Left renal cortex interstitium (tissue), 4 donors: ENCODE measurements at places on chromosomes 3 and 15. TPM values are rescaled to one million over a fixed set of nuclear protein-coding genes. Genes with fewer than 3 reads are reported as not detected.

DNA sequence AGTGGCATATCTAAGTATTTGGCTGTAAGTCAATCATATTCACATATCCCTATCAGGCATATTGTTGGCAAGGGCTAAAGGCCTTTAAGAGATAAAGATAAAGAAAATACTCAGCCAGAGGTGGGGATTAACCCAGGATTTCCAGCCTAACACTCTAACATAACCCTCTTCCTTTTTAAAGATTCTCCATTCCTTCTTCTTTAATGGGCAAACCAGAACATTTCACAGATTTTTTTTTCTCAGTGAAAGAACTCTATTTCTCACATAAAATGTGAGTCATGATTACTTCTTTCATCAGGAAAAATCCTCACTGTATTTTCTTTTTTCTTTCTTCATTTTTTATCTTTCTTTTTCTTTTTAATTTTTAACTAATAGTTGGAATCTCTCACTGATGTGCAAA is 200.4 kb downstream of the NR1D2 start:
- DNase-seq, result no peak

DNA sequence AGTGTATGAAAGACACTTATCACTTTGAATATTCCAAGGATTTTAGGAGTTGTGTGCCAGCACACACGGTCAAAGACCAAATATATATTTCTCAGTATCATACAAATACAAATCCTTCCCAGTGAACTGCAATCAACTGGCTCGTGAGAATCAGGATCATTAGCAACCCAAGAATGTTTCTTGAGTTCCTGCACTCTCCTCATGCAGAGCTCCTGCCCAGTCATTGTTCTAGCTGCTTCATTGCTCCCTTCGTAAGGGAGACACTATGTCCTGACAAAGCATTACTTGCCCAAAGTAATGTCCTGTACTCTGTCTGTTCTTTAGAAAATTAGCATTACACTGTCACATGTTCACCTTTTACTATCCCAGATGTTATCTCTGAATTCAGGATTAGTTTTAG is 92.0 kb upstream of the SLC4A7 start:
- no peak for DNase-seq

GRCh38 chr3:27641271-27641800 is 80.8 kb downstream of the EOMES start:
- DNase-seq, result no peak

The LXN gene
- 33.4 TPM for polyA plus RNA-seq

DNA sequence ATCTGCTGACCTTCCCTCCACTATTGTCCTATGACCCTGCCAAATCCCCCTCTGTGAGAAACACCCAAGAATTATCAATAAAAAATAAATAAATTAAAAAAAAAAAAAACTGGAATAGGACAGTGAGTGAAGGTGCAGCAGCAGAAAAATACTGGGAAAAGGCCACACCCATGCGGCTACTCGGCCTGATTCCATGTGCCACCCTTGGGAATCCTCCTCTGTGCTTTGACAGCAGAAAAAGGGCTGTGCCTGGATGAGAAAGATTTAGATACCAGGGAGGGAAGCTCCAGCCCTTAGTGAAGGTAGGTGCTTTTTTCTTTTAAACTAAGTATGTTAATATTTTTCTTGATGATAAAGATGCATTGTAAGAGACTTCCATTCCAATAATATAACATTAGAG is 107.8 kb downstream of the CTNNB1 start:
- no peak for DNase-seq

DNA sequence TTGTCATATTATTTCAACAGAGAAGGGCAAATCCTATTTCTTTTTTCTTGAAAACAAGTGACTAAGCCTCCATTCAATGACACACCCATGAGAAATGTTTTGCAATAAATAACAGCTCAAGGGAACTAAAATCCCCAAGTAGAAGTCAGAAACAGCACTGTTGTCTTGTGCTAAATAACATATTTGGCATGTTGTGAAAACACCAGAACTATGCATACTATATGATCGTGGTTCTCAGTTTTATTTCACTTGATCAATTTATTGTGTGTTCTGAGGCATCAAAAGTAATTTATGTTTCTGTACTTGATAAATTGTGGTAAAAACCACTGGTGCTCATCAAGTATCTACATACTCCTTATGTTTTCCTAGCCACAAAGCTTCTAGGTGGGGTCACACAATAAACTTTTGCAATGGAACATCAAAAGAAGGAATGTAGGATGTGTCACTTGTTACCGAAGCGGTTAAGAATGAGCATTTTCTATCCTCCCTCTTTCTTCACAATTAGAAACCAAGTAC is 691.7 kb upstream of the CBLB start:
- no peak for DNase-seq

- DNase-seq, result no peak
Measured at GRCh38 chr3:4895838-4896237, 83.4 kb upstream of the BHLHE40 start.

The SLC2A2 gene
- polyA plus RNA-seq, result 13.7 TPM

The SCN5A gene
- 1.1 TPM for polyA plus RNA-seq

DNA sequence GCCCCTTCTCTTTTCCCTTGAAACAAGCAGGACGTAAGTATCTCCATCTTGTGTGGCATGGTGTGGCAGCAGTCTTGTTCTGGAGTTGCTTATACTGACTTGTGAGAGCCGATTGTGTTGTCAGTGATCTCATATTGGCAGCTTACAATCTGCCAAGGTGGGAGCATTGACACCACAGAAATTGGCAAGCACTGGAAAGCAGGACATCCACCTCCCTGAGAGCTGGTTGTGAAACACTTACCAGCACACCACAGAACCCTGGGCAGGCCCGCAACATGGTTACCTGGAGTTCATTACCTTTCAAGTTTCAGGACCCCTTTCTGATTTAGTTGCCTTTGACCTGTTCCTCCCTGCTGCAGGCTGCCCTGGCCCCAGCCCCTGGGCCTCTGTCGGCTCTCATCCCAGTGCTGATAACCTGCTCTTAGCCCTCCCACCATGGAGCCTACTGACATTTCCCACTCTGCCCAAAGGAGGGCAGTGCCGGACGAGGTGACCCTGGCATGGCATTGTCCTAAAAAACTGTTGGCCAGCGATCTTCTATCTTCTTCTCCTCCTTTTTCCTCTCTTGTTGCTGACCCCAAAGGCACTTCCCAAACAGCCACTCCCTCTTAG is 10.6 kb upstream of the ATP2B2 start:
- no peak for DNase-seq

The DNAH1 gene
- 5.9 TPM for polyA plus RNA-seq

DNA sequence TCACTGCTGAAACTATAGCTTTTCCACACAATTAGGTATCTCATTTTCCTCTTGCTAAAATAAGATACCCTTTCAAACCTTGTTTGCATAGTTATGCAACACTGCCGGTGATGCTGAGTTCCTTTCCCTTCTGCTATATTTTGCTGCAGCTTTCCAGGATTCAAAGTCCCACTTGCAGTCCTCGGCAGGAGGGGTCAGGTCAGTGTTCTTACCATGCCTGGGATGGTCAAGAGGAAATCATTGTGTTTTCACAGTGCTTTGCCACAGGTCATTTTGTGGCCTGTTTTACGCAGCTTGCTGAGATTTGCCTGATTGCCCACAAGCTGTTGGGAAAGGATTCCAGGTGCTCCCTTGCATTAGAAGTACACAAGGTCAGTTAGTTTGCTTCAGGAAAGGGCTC is 156.9 kb downstream of the B3GALNT1 start:
- DNase-seq, result no peak

GRCh38 chr15:59886441-59886840 is 117.7 kb upstream of the FOXB1 start:
- no peak for DNase-seq
